ENCODE measurements at places on chromosomes 7 and 10. TPM values are rescaled to one million over a fixed set of nuclear protein-coding genes. Genes with fewer than 3 reads are reported as not detected.

- H3K4me3 ChIP-seq = no peak overlapping the region
- H3K27ac ChIP-seq = no peak overlapping the region
- no peaks in the 10 kb centered on the region for H3K27me3 ChIP-seq
- H3K4me1 ChIP-seq = peaks cover 4% of the 10 kb centered on the region
- H3K36me3 ChIP-seq = no peaks in the 10 kb centered on the region
These were observed 134.6 kb downstream of the SEMA3A start for GRCh38 chr7:84060000-84060399.

- no peaks in the 10 kb centered on the region for H3K36me3 ChIP-seq
- H3K4me1 ChIP-seq = no peaks in the 10 kb centered on the region
- no peak overlapping the region for H3K4me3 ChIP-seq
- no peaks in the 10 kb centered on the region for H3K27me3 ChIP-seq
These were observed 111.3 kb upstream of the ASAH2 start for GRCh38 chr10:50362547-50363125.

DNA sequence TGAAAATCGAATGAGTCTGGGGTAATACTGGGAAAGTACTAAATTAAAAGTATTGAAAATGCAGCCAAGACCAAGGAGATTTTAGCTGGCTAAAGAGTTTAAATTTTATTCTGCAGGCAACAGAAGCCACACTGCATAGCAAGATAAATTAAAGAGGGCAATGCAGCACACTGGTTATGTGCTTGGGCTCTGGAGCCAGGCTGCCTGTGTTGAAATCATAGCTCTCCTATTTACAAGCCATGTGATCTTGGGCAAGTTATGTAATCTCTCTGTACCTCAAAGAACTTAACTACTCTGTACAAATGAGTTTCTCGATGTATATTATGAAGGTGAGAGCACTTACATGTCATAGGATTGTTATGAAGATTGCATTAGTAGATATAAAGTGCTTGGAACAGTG, 9.9 kb downstream of the SLC25A13 start:
- no peak for DNase-seq
- no peaks in the 10 kb centered on the region for H3K36me3 ChIP-seq
- H3K27ac ChIP-seq = no peak overlapping the region
- H3K27me3 ChIP-seq = no peaks in the 10 kb centered on the region
- H3K4me1 ChIP-seq = peaks cover 28% of the 10 kb centered on the region

GRCh38 chr7:137661634-137662033, 185.1 kb downstream of the DGKI start:
- DNase-seq = no peak
- H3K36me3 ChIP-seq = no peaks in the 10 kb centered on the region
- no peak overlapping the region for H3K4me3 ChIP-seq
- H3K4me1 ChIP-seq = no peaks in the 10 kb centered on the region
- H3K27me3 ChIP-seq = no peaks in the 10 kb centered on the region

DNA sequence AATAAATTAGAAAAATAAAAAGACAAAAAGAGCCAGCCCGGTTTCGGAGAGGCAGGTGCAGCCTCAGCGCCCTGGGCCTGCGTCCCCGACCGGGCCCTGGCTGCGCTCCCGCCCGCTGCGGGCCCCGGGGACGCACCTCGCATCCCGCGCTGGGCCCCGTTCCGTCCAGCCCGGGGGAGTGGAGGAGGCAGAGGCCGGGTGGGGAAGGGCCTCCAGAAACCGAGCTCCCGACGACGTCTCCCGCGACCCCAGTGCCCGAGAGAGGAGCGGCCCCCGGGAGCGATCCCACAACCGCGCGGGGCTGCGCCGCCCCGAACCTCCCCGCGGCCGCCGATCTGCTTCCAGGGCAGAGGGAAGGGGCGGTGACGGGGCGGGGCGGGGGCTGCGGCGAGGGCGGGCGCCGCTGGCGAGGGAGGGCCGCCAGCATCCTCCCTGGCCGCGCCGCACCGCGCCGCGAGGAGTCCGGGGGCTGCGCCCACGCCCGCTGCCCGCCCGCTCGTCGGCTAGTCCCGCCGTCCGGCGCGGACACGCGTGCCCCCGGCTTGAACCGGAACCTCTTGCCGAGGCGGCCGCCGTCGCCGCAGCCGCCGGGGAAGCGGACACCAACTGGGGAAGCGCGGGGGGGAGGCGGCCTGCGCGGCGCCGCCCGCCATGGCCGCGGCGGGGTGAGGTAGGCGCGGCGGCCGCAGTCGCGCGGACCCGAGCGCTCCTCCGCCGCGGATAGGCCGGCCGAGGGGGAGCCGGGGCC, at the start of gene CCNY:
CCNY (plus strand) TSS at position 426 of the 748 bp plus-strand sequence. CDS start 545 bp downstream, outside the sequence.
- no peaks in the 10 kb centered on the region for H3K27me3 ChIP-seq
- peak within 1 kb of the TSS; percentile 95 for H3K27ac ChIP-seq
- H3K4me1 ChIP-seq = peaks cover 56% of the 10 kb centered on the region
- H3K4me3 ChIP-seq = peak within 1 kb of the TSS; percentile 87
- DNase-seq = peak; percentile 85

- H3K27me3 ChIP-seq = no peaks in the 10 kb centered on the region
- no peak for DNase-seq
- H3K36me3 ChIP-seq = no peaks in the 10 kb centered on the region
- no peak overlapping the region for H3K27ac ChIP-seq
- no peaks in the 10 kb centered on the region for H3K4me1 ChIP-seq
These were observed 8.3 kb downstream of the TRPV6 start for GRCh38 chr7:142876991-142877910.

DNA sequence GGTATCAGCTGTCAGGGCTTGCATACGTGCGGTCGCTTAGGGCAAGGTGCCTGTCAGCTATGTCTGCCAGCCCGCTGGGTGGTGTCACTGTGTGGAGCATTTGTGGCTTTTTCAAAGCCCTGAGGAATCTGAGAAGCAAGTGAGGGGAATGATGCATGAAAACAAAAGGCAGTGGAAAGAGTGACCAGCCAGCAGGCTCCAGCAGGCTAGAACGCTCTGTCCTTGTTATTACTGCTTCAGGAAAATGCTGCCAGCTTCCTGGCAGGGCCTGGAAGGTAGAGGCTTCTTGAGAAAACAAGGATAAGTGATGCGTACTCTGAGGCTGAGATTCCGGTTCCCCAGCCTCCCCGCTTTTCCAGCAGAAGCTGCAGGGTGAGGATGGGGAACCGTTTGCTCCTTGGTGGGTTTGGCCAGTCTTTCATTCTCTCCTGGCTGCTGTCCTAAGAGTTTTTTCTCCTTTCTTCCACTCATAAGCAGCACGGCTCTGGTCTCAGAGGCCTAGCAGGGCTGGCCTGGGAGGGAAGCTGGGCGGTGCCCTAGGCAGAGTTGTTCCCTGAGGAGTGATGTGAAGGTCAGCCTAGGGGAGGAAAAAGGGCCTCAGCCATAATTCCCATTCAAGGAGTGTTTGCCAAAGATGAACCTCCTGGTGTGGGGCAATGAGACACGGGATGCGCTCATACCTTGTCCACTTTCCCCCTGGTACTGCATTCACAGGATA, 42.8 kb upstream of the MKLN1 start:
- DNase-seq = no peak
- no peak overlapping the region for H3K4me3 ChIP-seq
- H3K27me3 ChIP-seq = no peaks in the 10 kb centered on the region

- no peak overlapping the region for H3K27ac ChIP-seq
- no peaks in the 10 kb centered on the region for H3K4me1 ChIP-seq
- no peaks in the 10 kb centered on the region for H3K27me3 ChIP-seq
- no peaks in the 10 kb centered on the region for H3K36me3 ChIP-seq
These were observed 183.4 kb downstream of the SORCS3 start for GRCh38 chr10:104824380-104825006.

The LHFPL3 gene
- total RNA-seq = not detected
